ENCODE measurements at places on chromosomes 12 and 14. TPM values are rescaled to one million over a fixed set of nuclear protein-coding genes. Genes with fewer than 3 reads are reported as not detected.

RNASE1 gene
- 0.51 TPM for total RNA-seq

DYNC1H1 gene
- 701 TPM for total RNA-seq

ABCD2 gene
- not detected for total RNA-seq

CLEC2A gene
- not detected for total RNA-seq

RXYLT1 gene
- total RNA-seq = 23.8 TPM

SRP54 gene
- 49.3 TPM for total RNA-seq

TRHDE gene
- 17.7 TPM for total RNA-seq

KRT78 gene
- total RNA-seq = 0.15 TPM

GPRC5D gene
- total RNA-seq = not detected

EIF2B1 gene
- 70.8 TPM for total RNA-seq

RNF212B gene
- total RNA-seq = not detected

CNTN1 gene
- not detected for total RNA-seq

LHX5 gene
- 0.23 TPM for total RNA-seq

GNB3 gene
- total RNA-seq = 1.8 TPM

ASPG gene
- not detected for total RNA-seq

RBP5 gene
- not detected for total RNA-seq

JAG2 gene
- 57.1 TPM for total RNA-seq

CLEC4C gene
- not detected for total RNA-seq

PXN gene
- 313 TPM for total RNA-seq

P3H3 gene
- total RNA-seq = 24.4 TPM

KLRC2 gene
- total RNA-seq = not detected

SRRM4 gene
- total RNA-seq = under 0.01 TPM

MSI1 gene
- not detected for total RNA-seq

ADCY6 gene
- 19.0 TPM for total RNA-seq

HNF1A gene
- total RNA-seq = not detected

SLC6A15 gene
- total RNA-seq = not detected

PROX2 gene
- not detected for total RNA-seq

PLEKHD1 gene
- 0.15 TPM for total RNA-seq

RSRC2 gene
- 105 TPM for total RNA-seq

ACYP1 gene
- total RNA-seq = 23.5 TPM

SDSL gene
- total RNA-seq = 19.9 TPM

SLCO1B3 gene
- 14.2 TPM for total RNA-seq

PPP1R1A gene
- not detected for total RNA-seq

IFI27 gene
- total RNA-seq = 4.3 TPM

ADGRD1 gene
- total RNA-seq = not detected

COX8C gene
- total RNA-seq = not detected

RASAL1 gene
- 0.69 TPM for total RNA-seq

DHRS1 gene
- 15.8 TPM for total RNA-seq

ASIC1 gene
- total RNA-seq = 6.3 TPM

LALBA gene
- total RNA-seq = not detected

SMCO2 gene
- 1.7 TPM for total RNA-seq

Measured in PC-3 (cell line).